ENCODE measurements at places on chromosomes 6 and 20.

GRCh38 chr6:159875194-159875593, 15.6 kb upstream of the MAS1 start:
- no peak overlapping the region for H3K27ac ChIP-seq
- peak; percentile 24 for DNase-seq
- no peak overlapping the region for H3K4me3 ChIP-seq
- no peaks in the 10 kb centered on the region for H3K4me1 ChIP-seq
- no peaks in the 10 kb centered on the region for H3K27me3 ChIP-seq
- H3K36me3 ChIP-seq, result no peaks in the 10 kb centered on the region

DNA sequence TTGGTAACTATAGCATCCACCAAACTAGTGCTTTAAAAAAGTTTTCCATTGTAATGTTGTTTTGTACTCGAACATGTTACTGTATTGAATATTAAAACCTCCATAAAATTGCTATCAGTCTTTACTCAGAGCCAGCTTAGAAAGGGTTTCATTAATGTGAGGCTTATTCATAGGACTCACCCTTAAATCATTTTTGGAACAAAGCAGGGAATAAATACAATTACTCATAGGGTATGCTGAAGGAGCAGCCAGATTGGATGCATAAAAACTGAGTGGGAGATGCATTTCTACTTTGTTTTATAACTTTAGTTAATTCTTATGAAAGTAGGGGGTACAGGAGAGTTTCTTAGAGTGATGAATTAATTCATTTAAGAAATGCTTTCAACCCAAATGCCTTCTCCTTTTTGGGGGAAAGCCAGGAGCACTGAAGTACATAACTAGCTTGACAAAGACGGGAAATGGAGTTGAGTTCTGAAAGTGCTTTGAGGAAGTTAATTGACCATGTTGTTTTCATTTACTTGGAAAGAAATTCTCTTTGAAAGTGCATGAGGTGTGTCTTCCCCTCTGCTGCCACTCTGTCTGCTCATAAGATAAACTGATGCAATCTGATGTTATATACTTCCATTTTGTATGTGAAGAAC, 90.3 kb downstream of the RNF144B start:
- no peak for DNase-seq
- no peak overlapping the region for H3K27ac ChIP-seq
- no peaks in the 10 kb centered on the region for H3K27me3 ChIP-seq
- no peak overlapping the region for H3K4me3 ChIP-seq

DNA sequence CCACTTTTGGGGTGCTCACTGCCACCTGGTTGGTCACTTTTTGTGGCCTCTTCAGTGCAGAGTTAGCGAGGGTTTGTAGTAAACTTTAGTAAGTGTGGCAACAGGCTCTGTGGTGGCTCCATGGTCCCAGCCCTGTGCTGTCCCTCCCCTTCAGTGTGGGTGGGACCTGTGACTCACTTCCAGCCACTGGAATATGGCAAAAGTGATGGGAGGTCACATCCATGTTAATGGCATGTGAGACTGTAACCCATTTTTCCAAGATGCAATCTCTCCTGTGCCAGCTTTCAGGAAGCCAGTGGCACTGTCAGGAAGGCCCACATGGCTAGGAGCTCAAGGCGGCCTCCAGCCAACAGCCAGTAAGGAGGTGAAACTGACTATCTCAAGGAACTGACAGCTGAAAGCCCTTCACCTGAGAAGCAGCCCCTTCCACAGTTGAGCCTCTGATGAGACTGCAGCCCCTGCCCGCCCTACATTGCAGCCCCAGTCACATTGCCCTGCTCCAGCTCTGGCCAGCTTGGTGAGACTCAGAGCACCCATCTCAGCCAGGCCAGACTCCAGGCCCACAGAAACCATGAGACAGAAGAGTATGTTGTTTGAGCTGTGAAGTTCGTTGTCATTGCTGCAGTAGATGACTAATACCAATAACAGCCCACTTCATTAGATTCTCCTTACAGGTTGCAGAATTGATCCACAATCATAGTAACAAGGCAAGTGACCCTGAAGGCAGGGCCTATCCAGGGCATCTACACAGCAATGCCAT, 13.1 kb upstream of the CST7 start:
- no peaks in the 10 kb centered on the region for H3K4me1 ChIP-seq
- H3K27ac ChIP-seq, result no peak overlapping the region
- no peaks in the 10 kb centered on the region for H3K27me3 ChIP-seq
- DNase-seq, result no peak
- H3K4me3 ChIP-seq, result no peak overlapping the region

DNA sequence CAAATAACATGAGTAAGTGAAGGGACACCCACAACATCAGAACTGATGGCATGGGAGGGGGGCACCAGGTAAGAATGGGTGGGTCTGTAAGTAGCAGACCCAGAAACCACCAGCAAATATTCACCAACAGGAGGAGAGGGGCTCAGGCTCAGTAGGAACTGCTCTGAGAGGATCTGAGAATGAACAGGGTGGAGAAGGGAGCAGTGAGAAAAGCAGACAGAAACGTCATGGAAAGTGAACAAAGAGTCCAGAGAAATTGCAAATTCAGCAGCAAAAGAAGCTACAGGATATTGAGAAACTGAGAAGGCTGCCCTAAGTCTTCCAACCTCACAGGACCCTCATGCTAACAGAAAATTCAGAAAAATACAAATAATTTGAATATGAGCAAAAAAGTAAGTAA, 121.3 kb downstream of the KIF16B start:
- H3K4me3 ChIP-seq, result no peak overlapping the region
- no peak for DNase-seq
- no peaks in the 10 kb centered on the region for H3K36me3 ChIP-seq
- H3K27ac ChIP-seq, result no peak overlapping the region
- no peaks in the 10 kb centered on the region for H3K4me1 ChIP-seq

- DNase-seq, result no peak
- no peaks in the 10 kb centered on the region for H3K27me3 ChIP-seq
- H3K4me3 ChIP-seq, result no peak overlapping the region
- H3K4me1 ChIP-seq, result no peaks in the 10 kb centered on the region
- H3K27ac ChIP-seq, result no peak overlapping the region
Measured at GRCh38 chr6:87100216-87100615, 5.3 kb upstream of the CGA start.

DNA sequence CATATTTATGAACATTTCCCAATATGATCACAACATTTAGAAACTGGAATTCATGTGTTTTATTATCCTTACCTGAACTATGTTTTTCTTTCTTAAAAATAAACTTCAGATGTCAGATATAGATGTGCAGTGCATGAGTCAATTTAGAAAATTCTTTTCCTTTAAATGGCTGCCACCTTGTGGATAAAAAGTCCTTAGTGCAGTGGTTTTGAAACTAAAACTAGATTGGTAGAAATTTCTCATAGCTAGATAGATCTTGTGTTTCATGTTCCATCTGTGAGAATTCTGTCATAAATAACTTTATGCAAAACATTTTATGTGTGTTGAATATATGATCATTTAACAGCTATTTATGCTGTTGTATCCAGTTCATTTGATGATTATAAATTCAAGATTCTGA, 134.9 kb downstream of the KLHL32 start:
- peak; percentile 17 for DNase-seq
- no peak overlapping the region for H3K27ac ChIP-seq
- H3K27me3 ChIP-seq, result no peaks in the 10 kb centered on the region
- H3K4me3 ChIP-seq, result no peak overlapping the region

DNA sequence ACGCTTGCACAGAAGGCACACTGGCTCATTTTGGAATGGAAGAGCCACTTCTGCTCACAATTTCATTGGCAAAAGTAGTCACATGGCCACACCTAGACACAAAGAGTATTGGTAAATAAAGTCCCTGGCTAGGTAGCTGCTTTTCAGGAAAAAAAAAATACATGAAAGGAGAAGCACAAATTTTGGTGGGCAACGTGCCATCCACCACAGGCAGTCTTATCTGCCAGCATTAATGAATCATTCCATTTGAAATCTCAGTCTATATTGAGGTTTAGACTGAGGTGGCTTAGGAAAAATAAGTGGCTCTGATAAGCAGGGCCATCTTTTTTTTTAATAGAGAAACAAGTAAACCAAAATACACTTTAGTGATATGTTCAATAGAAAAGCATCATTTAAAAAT, 44.3 kb downstream of the ADGRB3 start:
- DNase-seq, result no peak
- no peak overlapping the region for H3K27ac ChIP-seq
- no peaks in the 10 kb centered on the region for H3K36me3 ChIP-seq
- no peaks in the 10 kb centered on the region for H3K27me3 ChIP-seq
- no peaks in the 10 kb centered on the region for H3K4me1 ChIP-seq
- no peak overlapping the region for H3K4me3 ChIP-seq

GRCh38 chr20:23335521-23335920, 15.1 kb upstream of the NXT1 start:
- no peaks in the 10 kb centered on the region for H3K36me3 ChIP-seq
- no peak overlapping the region for H3K27ac ChIP-seq
- no peak overlapping the region for H3K4me3 ChIP-seq
- no peak for DNase-seq

DNA sequence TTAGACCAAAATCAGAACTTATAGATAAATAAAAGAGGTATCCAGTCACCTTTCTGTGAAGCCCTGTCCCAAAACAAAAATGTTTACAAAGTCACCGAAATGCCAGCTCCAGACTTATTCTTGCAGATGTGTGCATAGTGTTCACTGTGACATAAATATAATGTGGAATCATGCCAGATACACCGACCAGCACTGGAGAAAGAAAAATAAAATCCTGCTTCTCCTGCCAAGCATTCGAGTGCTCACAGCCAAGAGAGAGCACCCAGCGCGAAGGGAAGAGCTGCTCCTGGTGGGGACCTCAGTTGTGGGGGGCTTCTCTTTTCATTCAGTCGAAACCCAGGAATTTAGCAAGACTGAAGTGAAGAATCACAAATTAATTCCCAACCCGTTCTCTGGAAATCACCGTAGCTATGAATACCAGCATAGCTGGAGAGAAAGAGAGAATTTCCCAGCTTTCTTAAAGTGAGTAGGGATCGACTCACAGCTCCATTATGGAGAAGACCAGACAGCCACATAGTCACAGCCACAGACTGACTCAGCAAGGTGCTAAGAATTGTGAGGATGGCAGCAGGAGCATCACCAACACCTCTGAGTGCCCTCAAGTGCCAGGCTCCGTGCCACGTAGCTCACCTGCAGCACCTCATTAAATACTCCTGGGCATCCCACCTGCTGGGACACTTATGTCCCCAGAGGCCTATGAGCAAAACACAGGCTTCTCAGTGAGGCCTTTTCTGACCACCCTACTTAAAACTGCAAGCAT, 33.2 kb downstream of the BFSP1 start:
- H3K27ac ChIP-seq, result no peak overlapping the region
- no peaks in the 10 kb centered on the region for H3K36me3 ChIP-seq
- no peaks in the 10 kb centered on the region for H3K4me1 ChIP-seq
- no peak for DNase-seq
- H3K27me3 ChIP-seq, result no peaks in the 10 kb centered on the region
- no peak overlapping the region for H3K4me3 ChIP-seq

DNA sequence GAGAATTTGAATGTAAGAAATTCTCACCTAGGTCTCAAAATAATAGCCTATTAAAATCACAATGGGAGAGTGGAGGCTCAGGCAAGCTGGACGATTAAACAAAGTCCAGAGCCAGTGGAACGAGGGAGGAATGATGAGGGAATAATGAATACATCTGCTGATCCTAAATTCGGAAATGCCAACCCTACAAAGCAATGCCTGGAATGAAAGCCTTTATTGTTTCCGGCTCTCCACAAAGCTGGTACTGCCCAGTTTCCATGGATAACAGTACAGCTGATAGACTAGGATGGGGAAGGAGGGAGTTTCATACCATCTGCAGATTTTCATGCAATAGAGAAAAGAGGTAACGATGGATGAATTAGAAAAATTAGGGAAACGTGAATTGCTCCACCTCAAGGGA, 356.1 kb downstream of the CBLN4 start:
- no peak overlapping the region for H3K27ac ChIP-seq
- H3K36me3 ChIP-seq, result no peaks in the 10 kb centered on the region
- no peaks in the 10 kb centered on the region for H3K4me1 ChIP-seq
- no peak for DNase-seq

DNA sequence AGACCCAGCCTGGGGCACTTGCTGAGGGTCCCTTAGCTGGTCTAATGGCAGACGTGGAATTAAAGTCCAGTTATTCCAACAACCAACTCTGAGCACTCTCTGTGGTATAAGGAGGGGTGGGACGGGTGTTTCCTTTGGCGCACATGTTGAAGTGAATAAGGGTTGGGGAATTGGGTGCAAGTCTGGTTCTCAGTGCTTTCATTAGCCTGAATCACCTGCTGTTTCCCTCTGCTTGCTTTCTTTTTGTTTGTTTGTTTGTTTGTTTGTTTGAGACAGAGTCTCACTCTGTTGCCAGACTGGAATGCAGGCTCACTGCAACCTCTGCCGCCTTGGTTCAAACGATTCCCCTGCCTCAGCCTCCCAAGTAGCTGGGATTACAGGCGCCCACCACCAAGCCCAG, 110.1 kb downstream of the TNFAIP3 start:
- DNase-seq, result no peak
- H3K4me1 ChIP-seq, result peaks cover 34% of the 10 kb centered on the region
- no peaks in the 10 kb centered on the region for H3K36me3 ChIP-seq
- no peak overlapping the region for H3K27ac ChIP-seq
- H3K4me3 ChIP-seq, result no peak overlapping the region

DNA sequence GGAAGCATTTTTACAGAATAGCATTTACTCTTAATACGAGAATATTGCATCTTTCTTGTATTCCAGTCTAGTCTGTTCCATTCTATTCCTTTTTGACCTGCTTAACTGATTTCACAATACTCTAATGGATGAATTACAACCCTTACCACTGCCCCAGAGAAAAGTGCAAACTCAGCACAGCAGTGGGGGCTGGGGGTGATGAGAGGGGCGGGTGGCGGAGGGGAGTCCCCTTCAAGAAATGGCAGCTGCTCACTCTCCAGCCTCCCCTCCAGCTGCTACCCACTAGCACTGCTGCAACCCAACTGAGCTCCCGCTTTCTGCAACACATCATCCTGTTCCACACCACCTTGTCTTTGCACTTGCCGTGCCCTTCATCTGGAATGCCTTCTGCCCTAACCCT, 30.1 kb downstream of the PIM1 start:
- H3K27ac ChIP-seq, result no peak overlapping the region
- no peak overlapping the region for H3K4me3 ChIP-seq
- DNase-seq, result no peak
- no peaks in the 10 kb centered on the region for H3K27me3 ChIP-seq
- no peaks in the 10 kb centered on the region for H3K36me3 ChIP-seq
- H3K4me1 ChIP-seq, result no peaks in the 10 kb centered on the region
